ENCODE measurements at places on chromosomes 1 and 21. TPM values are rescaled to one million over a fixed set of nuclear protein-coding genes. Genes with fewer than 3 reads are reported as not detected.

GRCh38 chr21:39527664-39528381 lies 76.1 kb downstream of the SH3BGR start:
- no peak for DNase-seq

Gene NHLH1
- polyA plus RNA-seq = 0.19 TPM

Gene SH2D5
- polyA plus RNA-seq = 4.9 TPM

DNA sequence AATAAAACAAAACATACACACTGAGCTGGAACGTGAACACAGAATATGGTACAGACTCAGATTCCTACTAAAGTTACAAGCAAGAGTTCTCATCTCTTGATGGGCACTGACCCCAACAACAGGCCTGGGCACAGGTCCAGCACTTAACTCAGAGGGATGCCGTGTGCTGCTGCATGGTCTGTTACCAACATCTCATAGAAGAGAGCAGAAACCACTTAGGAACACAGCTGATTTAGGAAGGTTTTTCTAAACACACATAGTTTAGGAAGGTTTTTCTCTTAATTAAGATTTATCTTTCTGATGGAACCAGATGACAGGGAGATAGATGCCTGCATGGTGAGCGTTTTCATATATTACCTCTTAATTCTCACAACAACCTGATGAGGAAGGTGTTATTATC lies 1.5 kb downstream of the GCLM start:
- DNase-seq = peak; percentile 16

DNA sequence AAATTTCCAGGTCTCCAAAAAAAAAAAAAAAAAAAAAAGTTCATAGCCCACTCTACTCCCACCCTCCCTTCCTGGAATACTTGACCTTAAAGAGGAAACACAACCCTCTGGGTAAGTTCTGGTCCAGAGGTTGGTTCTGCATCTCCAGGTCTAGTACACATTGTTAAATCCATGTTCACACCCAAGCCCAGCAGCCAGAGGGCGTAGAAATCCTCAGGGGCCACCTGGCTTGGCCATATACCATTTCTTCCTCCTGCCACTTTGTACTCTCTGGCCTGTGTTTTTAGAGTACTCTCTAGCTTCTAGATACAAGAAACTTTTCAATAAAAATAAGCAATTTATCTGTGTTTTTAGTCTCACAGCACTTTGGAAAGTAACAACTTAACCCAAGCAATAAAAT lies 89.3 kb downstream of the PHTF1 start:
- no peak for DNase-seq

GRCh38 chr1:194795917-194796593 lies 1609.6 kb upstream of the B3GALT2 start:
- no peak for DNase-seq

Gene SCNM1
- 24.9 TPM for polyA plus RNA-seq

DNA sequence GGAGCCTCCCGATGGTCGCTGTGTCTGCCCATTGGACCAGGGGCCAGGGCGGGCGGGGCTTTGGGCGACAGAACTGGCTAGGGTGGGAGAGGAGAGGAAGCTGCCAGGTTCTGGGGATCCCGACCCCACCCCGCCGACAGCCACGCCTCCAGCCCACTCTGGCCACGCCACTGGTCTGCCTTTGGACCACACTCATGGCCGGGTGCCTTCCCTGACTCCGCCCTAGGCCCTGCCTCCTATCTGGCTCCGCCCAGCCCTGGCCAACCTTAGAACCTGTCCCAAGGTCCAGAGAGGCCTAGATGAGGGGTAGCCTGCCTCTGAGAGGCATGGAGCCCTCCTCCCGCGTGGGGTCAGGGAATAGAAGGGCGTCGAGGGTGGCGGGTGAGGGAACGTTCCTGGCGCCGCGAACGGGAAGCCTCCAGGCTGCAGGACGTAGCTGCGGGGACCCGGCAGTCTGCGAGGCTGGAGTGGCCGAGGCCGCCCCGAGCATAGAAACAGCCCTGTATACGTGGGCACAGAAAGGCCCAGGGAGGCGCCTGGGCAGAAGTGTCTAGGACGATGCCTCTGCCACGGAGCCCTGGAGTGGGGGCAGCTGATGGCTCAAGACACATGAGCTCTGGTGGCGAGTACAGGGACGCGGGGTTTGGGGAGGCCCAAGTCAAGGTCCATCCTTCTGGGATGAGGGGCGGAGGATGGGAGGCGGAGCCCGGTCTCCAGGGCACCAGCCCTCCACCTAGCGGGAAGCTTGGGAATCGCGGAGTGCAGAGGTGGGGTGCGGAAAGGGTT lies 11.5 kb upstream of the COL16A1 start:
- DNase-seq = peak; percentile 55

Gene PTPRF
- polyA plus RNA-seq = 68.3 TPM

- DNase-seq = peak; percentile 86
Observed at GRCh38 chr1:32989160-32990050, 24.8 kb upstream of the RNF19B start.

- no peak for DNase-seq
Observed at GRCh38 chr1:58741678-58742553, 41.9 kb downstream of the JUN start.

DNA sequence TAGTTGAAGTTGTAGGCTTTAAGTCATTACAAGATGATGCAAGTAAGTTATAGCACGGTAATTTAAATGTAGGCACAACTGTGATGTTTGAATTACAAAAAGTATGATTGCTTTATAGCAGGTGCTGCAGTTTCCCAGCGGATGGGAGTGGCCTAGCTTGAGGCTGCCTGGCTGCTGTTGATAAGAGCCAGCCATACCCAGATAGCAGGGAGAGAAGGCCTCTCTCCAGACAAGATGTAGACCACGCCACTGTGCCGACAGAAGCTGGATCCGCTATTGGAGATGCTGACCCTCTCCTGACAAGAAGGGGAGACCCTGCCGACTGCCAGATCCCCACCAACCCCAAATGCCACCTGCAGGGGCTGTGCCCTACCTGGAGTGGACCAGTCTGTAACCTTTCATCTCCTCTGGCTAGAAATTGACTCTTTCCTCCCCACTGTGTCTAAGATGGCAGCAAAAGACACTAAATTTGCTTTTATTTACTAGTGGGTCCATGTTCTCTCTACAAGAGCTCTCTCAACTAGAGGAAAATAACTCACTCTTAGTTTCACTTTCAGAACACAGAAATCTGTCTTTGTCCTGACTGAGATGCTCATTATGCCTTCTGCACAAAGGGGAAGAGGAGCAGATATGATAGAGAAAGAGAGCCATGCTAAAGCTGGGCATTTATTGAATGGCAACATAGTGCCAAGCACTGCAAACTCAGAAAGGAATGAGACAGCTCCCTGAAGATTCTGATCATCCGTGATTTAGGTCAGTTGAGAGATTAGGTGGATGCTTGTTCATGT lies 127.9 kb downstream of the URB2 start:
- DNase-seq = no peak

DNA sequence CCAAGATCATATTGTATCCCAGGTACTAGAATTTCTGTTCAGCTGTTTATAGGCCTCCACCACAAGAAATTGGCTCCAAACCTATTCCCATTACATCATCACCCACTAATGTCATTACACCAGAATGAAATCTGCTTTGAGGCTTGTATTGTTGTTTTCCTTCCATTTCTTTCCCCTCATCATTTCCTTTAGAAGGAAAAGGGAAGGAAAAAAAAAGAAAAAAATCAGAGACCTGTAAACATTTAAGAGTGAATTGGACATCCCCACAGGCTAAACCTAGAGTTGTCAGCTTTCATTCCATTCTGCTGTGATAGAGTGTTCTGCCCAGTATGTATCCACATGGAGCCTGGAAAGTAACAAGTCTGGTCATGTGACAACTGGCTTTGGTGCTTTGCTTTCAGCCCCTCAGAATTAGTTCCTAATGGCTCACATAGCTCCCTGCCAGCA lies 44.6 kb downstream of the NFYC start:
- no peak for DNase-seq

Gene IFI44L
- polyA plus RNA-seq = 1.1 TPM

GRCh38 chr1:180616439-180616838 lies 15.4 kb upstream of the XPR1 start:
- no peak for DNase-seq

- DNase-seq = no peak
Observed at GRCh38 chr1:3879099-3879498, 21.0 kb downstream of the C1orf174 start.

Gene AQP10
- not detected for polyA plus RNA-seq

DNA sequence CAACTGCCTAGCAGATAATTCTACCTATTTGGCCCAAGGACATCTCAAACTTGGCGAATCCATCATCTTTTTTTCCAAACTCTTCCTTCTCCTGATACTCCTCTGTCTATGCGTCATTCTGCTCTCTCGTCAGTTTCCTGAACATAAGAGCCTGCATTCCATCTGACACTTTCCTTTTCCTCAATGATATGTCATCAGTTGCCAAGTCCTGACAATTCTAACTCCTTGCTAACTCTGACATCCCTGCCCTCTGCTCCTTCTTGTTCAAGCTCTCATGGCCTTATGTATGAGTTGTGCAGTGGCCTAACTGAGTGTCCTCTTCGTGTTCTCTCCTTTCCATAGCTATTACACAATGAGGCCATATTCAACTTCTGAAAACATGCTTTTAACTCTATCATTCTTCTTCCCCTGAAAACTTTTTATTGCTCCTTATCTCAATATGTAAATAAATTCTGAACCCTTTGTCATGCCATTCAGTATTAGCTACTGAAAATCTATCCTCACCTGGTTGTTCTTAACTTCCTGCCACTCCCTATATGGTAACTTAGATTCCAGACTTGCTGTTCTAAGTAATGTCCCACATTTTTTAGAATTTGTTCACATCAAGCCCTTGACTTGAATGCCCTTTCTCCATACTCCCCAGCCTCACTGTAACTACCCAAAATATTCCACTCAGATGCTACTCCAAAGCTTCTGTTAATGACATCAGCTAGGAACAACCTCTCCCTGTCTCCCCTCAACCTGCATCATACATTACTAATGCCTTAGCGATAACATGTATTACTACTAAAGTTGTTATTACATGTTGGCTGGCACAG lies 11.5 kb downstream of the PALMD start:
- no peak for DNase-seq

Gene GPR3
- 1.3 TPM for polyA plus RNA-seq

- no peak for DNase-seq
Observed at GRCh38 chr21:42534421-42535378, 21.0 kb downstream of the SLC37A1 start.

Gene FCRL4
- not detected for polyA plus RNA-seq

Gene LRRC39
- polyA plus RNA-seq = 0.32 TPM

- DNase-seq = peak; percentile 46
Observed at GRCh38 chr1:164588516-164589341, 29.7 kb downstream of the PBX1 start.

DNA sequence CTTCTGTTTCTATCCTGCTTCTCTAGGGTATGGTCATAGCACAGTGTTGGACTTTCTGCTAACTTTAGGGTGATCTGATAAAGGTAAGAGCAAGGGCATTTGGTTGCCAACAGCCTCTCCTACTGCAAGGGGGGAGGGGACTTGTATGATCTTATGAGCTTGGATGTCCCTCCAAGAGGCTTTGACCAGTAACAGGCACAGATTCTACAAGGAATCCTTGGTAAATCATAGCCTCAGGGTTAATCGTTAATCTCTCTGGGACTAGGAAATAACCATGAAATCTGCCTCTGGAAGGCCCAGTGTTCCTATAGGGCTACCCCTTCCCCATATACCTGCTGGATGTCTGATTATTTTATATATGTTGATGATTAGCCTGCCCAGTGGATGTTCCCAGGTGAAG lies 134.8 kb upstream of the TNFSF4 start:
- no peak for DNase-seq

GRCh38 chr1:160519642-160520435 lies 3.2 kb downstream of the SLAMF6 start:
- no peak for DNase-seq

Gene S100A12
- polyA plus RNA-seq = not detected

Gene CXADR
- 0.99 TPM for polyA plus RNA-seq

DNA sequence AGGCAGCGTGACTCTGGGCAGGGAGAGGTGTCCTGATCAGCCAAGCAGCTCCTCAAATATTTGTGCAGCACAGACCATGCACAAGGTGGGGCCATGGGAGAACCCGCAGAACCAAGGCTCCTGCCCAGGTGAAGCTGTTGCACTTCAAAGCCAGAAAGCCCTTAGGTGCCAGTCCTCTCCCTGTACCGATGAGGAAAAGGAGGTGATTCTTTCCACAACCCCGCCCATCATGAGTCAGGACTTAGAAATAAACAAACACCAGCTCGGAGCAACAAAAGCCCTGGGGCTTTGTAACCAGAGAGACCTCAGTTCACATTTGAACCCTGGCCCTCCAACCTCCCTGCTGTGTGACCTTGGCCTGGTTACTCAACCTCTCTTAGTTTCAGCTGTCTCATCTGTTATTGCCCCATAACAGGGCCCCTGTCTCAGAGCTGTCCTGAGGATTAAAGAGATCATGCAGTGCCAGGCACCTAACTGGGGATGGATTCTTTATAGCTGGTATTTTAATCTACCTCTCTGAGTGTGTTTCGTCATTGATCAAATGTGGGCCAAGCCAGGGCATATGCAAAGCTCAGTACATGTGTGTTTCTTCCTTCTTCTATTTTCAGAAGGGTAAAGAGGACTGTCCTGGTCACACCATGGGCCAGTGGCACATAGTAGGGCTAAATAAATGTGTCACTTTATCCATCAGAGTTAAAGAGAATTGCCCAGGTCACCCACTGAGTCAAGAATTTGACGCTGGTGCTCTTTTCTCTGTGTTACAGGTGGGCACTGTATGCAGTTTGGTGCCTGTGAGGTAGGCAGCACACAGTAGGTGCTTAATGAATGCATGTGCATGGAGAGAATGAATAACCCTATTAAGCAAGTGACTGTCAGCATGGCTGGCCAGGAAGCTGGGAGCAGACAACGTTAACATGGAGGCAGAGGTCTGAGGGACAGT lies 1.4 kb downstream of the LDLRAD1 start:
- no peak for DNase-seq

GRCh38 chr1:162878000-162878596 lies 17.1 kb upstream of the CCDC190 start:
- DNase-seq = peak; percentile 38

Gene GREM2
- polyA plus RNA-seq = 2.1 TPM

Gene LELP1
- polyA plus RNA-seq = not detected
